ENCODE measurements at places on chromosomes 1 and 21.

- DNase-seq = no peak
Observed at GRCh38 chr1:9069326-9070100, at the start of gene SLC2A5. SLC2A5 (minus strand) TSS chr1:9069635; CDS start chr1:9069536, 99 bp downstream.

DNA sequence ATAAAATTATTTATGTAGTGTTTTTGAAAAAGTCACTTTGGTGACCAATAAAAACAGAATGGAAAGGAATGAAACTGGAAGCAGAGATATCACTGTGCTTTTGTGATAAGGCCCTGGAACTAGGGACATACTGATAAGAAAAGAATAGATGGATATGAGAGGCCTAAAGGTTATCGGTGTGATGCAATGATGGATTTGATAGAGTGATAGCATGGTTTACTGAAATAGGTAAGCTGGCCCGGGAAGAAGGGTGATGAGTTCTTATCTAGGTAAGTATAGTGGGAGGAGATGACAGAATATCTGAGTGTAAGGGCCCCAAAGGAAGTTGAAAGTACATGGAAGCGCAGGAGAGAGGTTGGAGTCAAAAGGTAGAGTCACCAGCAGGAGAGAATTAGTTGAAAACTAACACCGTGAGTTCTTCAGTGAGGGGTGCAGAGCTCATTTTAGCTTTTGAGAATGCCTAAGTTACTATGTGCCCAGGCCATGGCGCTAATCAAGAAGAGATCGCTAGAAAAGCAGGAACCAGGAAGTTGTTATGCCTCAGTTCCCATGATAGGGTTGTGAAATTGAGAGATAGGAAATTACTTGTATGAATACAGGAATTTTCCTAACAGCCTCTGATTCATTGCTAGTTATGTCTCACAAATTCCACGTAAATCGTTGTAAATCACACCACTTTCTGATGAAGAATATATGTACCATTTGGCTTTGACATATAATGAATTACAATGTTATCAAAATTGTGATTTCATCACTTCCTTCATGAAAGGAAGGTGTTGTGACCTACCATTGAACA is 115.3 kb downstream of the PLA2G4A start:
- DNase-seq = peak; percentile 2

DNA sequence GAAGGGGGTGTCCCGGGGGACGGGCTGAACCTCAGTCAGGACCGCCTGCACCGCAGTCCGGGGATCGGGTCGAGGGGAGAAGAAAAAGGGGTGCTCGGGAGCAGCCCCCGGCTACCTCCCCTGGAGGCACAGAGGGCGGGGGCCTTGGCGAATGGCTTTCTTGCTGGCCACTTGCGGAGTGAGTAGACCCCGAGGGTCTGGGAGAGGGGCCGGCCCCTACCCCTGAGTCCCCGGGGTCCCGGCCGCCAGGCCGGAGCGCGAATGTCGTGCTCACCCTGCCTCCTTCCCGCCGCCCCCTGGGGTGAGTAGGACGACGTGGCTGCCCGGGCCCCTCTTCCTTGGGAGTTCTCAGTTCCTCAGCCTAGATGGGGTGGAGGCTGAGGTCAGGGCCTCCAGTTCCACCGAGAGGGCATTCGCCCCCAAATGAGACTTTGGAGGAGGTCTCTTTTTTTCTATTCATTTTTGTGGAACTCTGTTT is 113.0 kb downstream of the OSBPL9 start:
- DNase-seq = peak; percentile 46

DNA sequence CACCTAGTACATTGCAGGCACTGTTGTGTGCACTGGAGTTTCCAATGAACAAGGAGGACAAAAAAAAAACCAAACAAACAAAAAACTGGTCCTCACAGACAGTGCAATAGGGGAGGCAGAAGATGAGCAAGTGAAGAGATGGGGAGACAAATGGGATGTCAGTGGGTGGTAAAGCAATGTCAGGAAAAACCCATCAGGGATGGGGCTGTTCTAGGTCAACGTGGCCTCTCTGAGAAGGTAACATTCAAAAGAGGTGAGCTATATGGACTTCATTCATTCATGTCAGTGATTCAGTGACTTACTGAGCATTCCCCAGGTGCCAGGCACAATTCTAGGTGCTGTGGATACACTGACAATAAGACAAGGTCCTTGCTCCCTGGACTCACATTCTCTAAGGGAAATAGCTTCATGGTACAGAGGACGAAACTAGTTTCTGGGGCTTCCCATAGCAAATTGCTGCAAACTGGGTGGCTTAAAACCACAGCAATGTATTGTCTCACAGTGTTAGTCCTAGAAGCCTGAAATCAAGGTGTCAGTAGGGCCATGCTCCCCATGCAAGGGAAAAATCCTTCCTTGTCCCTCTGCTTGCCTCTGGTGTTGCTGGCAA is 140.5 kb upstream of the KLHDC7A start:
- peak; percentile 66 for DNase-seq

DNA sequence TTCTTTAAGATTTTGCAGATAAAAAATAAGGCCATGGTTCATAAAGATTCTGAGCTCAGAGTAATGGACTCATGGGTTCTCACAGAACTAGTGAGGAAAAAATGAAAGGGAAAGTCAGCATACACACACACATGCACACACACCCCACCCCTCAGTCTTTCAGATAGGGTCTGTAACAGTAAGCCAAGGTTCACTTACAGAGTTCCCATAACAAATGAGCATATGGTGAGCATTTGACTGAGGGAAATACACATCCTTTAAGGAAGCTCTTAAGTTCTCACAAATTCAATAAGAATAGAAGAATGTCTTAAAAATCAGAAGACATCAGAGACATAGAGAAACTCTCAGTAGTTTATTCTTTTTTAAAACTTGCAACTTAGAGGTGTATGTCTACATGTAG is 57.9 kb downstream of the NTMT2 start:
- no peak for DNase-seq

Measured in kidney tubule cell (primary cell).